NCI-H1694 (cell line): ENCODE measurements at places on chromosomes 6 and 20.

DNA sequence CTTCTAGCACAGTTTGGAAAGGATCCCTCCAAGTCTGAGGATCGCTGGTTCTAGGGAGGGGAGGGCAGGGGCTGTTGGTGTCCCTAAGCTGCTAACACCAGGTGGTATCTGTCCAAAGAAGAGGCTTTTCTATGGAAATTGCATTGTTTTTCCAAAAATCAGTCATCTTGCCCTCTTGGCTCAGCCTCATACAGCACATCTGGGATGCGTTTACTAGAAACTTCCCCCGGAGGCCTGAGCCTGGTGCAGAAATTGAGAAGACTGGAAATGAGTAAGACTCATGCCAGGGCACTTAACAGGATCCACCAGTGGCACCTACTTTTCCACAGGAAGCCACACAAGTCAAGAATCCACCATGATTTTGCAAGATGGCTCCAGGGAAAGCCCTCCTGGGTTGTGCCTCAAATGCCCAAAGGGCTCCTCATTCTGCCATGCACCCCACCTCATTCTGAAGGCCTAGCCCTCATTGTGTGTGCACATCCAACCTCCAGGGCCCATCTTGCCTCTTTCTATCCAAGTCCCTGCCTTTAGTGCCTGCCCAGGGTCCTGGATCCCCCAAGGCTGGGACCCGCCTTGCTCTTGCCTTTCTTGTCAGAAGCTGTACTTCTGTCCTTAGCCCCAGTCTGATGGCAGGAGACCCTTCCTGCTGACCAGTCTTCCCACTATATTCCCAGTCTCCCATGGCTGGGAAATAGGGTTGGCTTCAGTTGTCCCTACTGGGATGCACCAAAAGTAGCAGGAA lies 97.6 kb downstream of the MRPL14 start:
- DNase-seq: no peak

DNA sequence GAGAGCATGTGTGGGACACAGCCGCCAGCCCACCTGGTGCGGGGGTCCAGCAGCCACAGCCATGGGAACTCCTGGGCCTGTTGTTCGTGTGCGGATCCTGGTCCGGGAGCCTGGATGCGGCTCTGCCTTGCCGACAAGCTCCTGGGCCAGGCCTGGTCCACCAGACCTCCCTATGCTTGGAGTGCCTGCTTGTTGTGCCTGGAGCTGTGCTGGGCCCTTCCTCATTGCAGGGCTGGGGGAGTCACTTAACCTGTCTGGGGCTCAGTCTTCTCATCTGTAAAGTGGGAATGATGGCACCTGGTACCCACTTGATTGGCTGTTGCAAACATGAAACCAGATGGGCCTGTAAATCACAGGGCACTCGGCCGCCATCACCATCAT lies 2.6 kb upstream of the OSBPL2 start:
- DNase-seq: no peak

DNA sequence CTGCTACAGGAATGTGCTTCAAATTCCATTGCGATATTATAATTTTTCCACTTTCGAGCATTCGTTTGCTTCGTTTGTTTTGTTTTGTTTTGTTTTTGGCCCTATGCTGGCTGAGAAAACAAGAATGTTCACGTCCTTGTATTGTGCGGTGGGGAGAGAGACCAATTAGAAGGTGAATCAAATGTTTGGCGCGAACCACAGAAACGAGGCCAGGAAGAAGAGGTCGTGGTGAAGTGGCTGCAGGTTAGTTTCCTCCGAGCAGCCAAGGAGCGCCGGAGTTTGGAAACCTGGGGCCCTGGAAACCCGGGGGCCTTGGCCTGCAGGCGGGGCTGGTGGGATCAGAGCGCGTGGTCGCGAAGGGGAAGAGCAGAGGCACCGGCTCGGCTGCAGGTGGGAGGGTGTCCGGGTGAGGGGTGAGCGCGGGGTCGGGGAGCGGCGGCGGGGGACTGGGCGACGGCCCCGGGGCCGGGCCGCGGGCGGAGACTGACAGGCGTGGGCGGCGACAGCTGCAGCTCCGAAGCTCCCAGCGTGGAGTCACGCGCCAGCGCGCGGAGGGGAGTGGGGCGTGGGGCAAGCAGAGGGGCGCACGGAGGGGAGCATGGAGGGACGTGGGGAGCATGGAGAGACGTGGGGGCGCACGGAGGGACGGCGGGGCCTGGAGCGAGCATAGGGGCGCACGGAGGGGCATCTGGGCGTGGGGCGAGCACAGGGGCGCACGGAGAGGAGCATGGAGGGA lies 141.5 kb upstream of the PDE10A start:
- no peak for DNase-seq

DNA sequence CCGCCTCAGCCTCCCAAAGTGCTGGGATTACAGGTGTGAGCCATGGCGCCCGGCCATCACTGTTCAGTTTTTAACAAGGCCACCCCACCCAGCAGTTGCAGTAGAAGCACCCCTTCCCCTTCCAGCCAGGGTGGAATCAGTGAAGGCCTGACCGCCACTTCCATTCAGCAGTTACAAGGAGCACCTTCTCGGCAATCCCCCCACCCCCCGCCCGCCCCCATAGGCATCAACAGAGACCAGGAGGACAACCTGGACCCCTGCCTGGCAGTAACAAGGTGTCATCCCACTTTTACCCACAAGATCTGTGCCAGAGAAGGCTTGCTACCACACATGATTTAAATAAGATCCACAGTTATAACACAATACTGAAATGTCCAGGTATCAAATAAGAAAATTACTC lies 23.1 kb downstream of the NCR2 start:
- no peak for DNase-seq

DNA sequence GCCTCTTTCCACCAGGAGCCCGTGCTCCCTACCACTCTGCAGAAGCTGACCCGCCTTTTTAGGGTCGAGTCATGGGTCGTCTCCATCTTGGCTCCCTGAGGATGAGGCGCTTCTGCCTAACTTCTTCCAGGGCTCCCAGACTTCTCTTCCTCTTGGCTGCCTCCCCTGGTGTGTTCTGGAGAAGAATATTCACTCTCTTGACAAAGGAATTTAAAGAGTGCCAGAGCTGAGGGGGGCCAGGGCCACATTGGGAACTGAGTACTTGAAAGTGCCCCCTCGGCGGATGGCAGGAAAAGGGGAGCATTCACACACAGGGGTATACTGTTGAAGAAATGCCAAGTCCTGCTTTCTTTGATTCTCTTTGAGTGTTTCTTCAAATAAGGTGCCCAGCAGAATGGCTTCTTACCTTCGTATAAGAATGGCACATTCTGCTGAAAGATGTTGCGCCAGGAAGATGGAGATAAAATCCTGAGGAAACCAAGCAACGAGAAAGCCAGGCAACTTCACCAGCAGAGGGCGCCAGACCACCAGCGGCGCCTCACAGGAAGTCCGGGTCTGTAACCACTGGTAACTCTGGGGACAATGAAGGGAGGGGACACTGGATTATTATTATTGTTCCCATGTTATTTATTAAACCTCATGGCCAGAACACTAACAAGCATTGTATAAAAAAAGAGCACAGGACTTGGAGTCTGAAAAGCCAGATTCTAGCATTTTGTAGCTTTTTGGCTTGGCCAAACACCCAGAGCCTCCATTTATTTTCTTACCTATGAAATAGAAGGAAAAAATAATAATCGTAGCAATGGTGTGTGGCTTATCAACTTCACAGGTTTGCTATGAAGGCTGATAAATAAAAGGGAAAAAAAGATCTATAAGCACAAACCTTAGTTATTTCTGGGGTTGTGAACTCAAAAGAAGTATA lies 176.7 kb downstream of the HACE1 start:
- no peak for DNase-seq

GRCh38 chr6:55636406-55637102 lies 57.6 kb upstream of the HMGCLL1 start:
- no peak for DNase-seq

GRCh38 chr20:7428946-7429345 lies 511.3 kb downstream of the HAO1 start:
- DNase-seq: no peak

- no peak for DNase-seq
Measured at GRCh38 chr6:111952821-111953540, 79.7 kb upstream of the FYN start.

- peak; percentile 2 for DNase-seq
Measured at GRCh38 chr6:158131926-158132325, 36.1 kb downstream of the SERAC1 start.

DNA sequence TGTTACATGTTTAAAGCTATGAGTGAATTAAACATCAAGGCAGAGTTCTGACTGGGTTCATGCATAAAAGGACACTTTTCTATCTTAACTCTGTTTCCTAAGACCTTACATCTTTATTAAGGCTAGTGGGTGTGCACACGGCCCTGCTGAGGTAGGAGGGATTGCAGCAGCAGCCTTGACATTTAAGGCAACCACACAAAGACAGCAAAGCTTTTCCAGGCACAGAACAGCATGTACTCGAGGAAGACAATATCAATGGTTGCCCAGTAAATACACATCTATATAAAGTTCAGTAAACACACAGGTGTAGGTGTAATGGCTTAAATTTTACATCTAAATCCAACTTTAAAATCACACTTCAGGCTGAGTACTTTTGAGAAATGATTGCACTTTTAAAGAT lies 79.8 kb upstream of the LOC128125822 start:
- DNase-seq: no peak

GRCh38 chr6:8436966-8437365 lies 1.6 kb upstream of the SLC35B3 start:
- no peak for DNase-seq

DNA sequence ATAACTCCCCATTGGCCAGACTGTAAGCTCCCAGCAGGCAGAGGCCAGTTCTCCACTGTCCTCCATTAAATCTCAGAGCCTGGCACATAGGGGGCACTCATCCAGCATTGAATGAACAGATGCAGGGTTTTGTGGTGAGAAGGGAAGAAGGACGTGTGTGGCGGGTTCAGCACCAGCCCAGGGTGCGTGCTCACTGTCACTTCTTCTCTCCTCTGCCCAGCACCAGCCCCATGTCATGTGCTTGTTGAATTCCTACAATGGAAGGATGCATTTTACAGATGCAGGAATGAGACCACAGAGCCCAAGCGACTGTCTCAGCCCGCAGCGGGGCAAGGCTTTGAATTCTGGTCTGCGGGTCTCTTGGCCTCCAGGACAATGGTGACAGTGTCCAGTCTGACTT lies 149.9 kb downstream of the CEBPB start:
- no peak for DNase-seq

- no peak for DNase-seq
Measured at GRCh38 chr6:109025639-109026038, 69.0 kb downstream of the SESN1 start.

GRCh38 chr6:85679445-85680123 lies 36.9 kb upstream of the SYNCRIP start:
- no peak for DNase-seq

DNA sequence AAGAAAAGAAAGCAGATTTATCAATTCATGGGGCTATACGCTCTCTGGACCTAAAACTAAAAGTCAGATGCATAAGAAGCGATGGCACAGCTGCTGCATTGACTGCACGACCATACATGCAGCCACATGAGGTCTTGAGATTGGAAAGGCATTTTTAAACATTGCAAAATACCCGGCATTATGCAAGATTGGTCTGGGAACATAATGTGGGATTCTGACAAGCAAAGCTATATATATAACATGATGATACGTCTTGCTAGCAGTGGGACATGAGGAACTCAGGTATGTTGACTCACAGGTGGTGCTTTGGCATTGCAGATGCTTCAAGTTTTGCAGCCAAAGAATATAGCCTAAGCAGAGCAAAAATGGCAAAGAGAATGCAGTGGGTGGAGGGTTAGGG lies 55.1 kb downstream of the SAMD3 start:
- no peak for DNase-seq

GRCh38 chr20:44433751-44434538 lies 41.7 kb upstream of the TTPAL start:
- no peak for DNase-seq

- DNase-seq: no peak
Measured at GRCh38 chr6:11292594-11293236, 60.2 kb upstream of the NEDD9 start.

DNA sequence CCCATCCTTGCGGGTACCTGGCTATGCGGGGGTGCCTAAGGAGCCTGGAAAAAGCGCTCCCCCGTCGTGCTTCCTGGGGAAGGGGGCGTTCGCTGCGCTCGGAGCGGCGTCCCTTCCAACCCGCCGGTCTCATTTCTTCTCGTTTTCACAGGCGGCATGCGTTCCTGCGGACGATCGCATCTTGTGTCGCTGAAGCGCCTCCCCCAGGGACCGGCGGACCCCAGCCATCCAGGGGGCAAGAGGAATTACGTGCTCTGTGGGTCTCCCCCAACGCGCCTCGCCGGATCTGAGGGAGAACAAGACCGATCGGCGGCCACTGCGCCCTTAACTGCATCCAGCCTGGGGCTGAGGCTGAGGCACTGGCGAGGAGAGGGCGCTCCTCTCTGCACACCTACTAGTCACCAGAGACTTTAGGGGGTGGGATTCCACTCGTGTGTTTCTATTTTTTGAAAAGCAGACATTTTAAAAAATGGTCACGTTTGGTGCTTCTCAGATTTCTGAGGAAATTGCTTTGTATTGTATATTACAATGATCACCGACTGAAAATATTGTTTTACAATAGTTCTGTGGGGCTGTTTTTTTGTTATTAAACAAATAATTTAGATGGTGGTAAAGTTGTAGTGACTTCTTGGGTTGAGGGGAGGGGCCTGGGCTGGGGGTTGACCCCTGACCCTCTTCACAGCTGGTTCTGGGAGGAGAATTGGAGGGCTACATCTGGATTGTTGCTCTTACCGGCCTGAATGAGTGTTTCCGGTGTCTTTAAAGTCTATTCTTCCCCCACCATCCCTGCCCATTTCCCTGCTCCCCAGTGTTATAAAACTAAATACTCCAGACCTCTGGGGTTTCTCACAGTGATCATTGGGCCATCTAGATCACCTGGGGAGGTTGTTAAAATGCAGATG lies 1.1 kb downstream of the ID1 start:
- no peak for DNase-seq

DNA sequence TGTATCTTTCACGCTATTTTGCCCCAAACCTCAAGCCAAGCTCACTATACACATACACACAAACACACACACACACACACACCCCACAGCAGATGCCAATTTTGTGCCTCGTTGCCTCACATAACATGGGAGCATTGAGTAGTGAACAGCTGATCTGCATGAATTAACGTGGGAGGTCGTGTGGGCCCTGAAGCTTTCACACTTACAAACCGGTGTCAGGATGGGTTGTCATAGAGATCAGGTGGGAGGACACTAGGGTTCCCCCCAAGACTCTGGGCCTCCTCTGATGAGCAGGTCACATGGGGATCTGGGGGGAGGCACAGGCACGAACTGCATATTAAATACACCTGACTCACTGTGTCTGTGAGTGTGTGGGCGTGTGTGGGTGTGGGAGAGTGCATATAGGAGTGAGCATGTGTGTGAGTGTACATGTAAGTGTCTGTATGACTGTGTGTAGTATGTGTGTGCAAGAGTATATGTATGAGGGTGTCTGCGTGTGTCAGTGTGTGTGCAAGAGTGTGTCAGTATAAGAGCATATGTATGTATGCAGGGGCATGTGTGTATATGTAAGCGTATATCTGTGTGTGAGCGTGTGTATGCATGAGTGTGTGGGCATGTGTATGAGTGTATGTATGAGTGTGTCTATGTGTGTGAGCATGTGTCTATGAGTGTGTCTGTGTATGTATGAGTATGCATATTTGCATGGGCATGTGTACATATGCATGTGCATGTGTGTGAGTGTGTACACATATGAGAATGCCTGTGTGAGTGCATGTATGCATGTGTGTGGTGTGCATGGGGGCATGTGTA lies 370.4 kb downstream of the PREX1 start:
- DNase-seq: peak; percentile 88

- no peak for DNase-seq
Measured at GRCh38 chr6:20325641-20326421, 75.8 kb upstream of the E2F3 start.
